T-cell (primary cell): ENCODE measurements at places on chromosomes 2 and 18. TPM values are rescaled to one million over a fixed set of nuclear protein-coding genes. Genes with fewer than 3 reads are reported as not detected.

Gene ERBB4
- not detected for total RNA-seq

GRCh38 chr2:130846686-130847375 is 10.1 kb downstream of the ARHGEF4 start:
- no peak for DNase-seq

Gene LRRTM4
- total RNA-seq, result not detected

DNA sequence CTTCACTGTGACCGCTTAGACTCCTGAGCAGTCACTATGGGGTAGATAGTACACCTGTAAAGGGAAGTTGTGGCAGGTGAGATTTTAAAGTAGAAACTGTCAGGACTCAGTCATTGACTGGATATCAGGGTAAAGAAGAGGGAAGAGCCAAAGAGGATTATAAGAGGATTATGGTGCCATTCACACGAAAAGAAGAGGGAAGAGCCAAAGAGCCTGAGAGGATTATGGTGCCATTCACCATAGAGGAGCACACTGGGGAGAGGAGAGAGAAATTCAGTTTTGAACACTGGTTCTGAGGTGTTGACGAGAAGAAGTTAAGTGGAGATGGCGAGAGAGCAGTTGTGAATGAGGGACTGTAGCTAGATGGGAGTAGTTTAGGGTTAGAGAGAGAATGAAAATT is 16.9 kb upstream of the KCNJ13 start:
- no peak for DNase-seq

DNA sequence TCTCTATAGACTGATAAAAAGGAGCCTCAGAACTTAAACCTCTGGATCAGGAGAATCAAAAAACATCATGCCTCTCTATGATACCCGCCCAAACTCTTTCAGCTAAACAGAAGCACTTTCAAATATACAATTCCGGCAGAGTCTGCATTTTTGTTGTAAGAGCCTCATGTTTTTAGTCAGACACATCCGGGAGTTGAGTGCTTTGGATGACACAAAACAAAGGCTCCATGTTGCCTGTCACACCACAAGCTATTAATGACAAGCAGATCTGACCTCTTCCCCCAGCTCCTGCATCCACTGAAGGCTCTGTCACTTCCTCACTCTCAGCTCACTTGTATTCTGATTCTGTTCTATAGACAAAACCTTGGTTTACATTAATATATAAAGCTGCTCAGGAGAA is 33.2 kb downstream of the SLC38A11 start:
- DNase-seq, result no peak

- DNase-seq, result no peak
These were observed 20.4 kb downstream of the IFIH1 start for GRCh38 chr2:162297925-162298552.

GRCh38 chr2:219404291-219404910 is 13.8 kb upstream of the DES start:
- DNase-seq, result no peak

Gene SERPINB13
- total RNA-seq, result not detected

Gene GATA6
- 0.13 TPM for total RNA-seq

DNA sequence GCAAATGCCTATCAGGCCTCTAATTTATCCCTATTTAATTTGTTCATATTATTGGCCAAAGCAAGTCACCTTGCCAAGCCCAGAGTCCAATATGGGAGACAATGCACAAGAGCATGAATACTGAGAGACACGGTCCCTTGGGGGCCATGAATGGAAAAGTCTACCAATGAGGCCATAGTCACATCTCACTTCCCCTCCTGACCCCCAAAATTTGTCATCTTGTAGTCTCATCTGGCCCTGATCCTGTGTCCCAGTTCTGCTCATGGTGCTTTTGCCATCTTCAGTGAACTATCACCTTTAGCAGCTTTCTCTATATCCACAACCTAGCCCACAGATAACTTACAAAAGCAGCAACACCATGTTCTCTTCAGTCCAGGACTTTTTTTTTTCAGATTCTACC is 302.7 kb upstream of the MGAT5 start:
- no peak for DNase-seq

DNA sequence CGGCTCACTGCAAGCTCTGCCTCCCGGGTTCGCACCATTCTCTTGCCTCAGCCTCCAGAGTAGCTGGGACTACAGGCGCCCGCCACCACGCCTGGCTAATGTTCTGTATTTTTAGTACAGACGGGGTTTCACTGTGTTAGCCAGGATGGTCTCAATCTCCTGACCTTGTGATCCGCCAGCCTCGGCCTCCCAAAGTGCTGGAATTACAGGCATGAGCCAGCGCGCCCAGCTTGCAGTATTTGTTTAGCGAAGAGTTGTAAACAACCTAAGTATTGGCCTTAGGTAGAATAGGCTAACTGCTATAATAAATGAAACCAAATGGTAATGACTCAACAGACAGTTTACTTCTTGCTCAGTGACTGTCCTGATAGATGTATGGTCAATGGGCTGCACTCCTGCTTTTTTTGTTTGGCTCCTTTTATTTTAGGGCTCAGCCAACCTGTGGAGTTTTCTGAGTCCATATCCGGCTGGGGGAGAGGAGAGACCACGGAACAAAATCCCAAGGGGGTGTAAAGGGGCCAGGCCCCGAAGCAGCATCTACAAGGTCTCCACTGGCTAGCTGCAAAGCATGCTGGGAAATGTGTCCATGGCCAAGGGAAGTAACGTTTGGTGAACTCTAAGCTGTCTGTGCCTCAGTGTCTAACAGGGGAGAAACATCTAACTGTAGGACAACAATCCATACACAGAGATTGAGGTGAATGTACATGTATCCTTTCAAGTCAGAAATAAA is 841.0 kb upstream of the ID2 start:
- no peak for DNase-seq

Gene MTLN
- total RNA-seq, result 20.0 TPM

- DNase-seq, result no peak
These were observed 20.0 kb downstream of the ME2 start for GRCh38 chr18:50898919-50899318.

GRCh38 chr2:238775591-238775990 is 72.3 kb upstream of the TWIST2 start:
- DNase-seq, result no peak

Gene SPP2
- total RNA-seq, result not detected

Gene NEDD4L
- 4.4 TPM for total RNA-seq

Gene ADD2
- 7.5 TPM for total RNA-seq

- no peak for DNase-seq
These were observed 26.5 kb downstream of the STEAP3 start for GRCh38 chr2:119249855-119250717.

DNA sequence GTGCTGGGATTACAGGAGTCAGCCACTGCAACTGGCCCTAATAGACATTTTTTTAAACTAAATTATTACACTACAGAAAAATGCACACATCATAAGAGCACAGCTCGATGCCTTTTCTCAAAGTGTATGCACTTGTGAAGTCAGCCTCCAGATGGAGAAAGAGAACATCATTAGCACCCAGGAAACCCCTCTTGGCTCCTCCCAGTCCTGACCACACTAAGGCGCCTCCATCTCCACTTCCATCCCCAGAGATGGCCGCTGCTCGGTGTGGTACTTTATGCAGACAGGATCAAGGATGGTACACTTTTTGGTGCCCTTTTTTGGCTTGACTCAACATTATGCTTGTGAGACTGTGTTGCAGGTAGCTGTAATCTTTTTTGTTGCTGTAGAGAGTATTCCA is 34.8 kb downstream of the RRM2 start:
- DNase-seq, result no peak

DNA sequence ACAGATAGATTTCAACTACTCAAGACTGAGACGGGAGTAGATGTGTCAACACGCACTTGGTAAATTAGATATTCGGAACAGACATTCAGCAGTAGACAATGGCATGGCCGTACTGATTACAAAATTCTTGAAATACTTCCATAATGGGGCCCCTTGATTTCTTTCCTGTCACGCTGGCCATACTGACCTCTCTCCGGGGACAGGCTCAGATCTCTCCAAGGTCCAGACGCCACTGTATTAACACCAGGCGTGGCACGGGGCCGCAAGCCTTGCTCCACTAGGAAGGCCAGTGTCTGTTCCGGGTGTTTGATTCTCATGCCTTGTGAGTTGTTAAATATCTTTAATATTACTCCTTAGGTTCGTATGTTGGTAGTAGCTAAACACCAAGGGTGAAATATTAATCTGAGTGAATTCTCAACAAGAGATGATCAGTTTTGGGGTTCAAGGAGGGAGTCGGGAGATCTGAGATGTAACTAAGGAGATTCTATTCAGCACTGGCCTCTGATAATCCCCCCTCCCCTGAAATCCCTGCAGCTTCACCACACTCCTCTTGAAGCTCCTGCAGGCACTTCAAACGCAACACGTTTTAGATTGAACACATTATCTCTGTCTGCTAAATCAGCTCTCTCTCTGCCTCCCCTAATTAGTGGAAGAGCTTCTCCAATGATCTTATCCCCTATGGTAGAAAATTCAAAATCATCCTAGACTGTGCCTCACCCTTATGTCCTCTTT is 2.2 kb upstream of the EHD3 start:
- no peak for DNase-seq

- no peak for DNase-seq
These were observed 103.0 kb downstream of the TRIB2 start for GRCh38 chr2:12819721-12820120.

DNA sequence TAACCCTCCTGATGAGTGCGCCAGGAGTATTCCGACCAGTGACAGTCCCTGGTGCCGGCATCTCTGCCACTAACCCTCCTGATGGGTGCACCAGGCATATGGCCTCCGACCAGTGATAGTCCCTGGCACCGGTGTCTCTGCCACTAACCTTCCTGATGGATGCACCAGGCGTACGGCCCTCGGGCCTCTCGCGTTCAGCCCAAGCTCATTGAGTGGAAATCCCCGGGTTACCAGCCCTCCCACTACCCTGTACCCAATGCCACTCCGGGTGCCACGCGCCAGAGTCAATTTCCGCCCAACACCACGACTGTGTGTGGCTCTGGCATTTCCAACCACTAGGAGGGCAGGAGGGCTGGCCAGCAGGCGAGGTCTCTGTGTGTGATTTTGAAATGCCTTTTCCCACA is 11.7 kb upstream of the GPC1 start:
- DNase-seq, result no peak

DNA sequence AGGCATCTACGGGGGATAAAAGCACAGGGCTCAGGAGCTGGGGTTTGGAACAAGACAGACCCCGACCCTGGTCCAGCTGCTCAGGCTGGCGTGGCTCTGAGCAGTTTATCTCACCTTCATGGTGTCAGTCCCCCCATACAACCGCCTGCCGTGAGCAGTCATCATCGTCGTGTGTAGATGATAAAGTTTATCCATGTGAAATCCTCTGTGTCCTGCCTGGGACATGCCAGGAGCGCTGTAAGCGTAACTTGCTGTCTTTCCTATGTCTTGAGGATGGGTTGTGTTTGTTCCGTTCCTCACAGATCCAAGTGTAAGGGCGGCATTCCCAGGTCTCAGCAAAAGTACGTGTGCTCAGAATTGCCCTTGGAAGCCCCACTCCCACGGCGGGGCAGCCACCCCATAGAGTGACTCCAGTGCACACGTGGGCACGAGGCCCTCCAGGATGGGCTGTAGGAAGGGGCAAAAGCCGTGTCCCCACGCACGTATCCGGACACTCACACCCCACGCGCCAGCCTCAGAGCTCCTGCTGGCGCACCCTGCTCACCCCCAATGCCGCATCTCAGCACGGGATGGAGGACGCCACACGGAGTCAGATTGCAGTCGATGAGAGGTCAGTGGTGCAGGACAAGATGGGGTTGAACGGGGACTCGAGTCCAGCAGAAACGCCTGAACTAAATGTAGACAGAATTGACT is 50.9 kb downstream of the ADI1 start:
- DNase-seq, result no peak

DNA sequence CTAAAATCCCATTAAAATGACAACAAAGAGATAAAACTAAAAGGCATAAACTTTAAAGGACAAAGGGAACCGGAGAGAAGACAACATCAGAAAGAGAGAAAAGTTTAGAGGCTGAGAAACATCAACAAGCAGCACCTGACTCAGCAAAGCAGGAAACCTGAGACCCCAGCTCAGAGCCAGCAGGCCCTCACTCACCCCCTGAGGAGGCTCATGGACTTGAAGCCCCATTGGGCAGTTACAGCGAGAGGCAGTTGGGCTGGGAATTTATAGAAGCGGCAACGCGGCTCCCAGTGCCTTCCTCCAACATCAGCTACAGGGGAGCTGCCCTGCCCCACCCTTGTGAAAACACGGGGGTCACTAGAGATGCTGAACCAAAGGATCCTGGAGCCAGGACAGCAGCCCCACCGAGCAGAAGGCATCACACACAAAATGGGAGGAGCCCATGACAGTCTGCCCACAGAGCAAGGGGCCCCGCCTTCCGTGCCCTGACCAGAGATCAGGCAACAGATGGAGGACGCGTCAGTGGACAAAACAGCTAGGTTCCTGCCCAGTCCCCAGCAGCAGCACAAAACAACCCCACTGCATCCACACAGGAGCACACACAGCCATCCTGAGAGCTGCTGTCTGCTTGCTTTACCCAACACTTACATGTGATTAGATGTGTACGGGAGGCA is 52.7 kb downstream of the CMPK2 start:
- DNase-seq, result no peak

Gene CD207
- total RNA-seq, result not detected

- no peak for DNase-seq
These were observed 36.9 kb downstream of the ST8SIA3 start for GRCh38 chr18:57389271-57389670.

Gene SPATA3
- total RNA-seq, result not detected

Gene STPG4
- not detected for total RNA-seq

DNA sequence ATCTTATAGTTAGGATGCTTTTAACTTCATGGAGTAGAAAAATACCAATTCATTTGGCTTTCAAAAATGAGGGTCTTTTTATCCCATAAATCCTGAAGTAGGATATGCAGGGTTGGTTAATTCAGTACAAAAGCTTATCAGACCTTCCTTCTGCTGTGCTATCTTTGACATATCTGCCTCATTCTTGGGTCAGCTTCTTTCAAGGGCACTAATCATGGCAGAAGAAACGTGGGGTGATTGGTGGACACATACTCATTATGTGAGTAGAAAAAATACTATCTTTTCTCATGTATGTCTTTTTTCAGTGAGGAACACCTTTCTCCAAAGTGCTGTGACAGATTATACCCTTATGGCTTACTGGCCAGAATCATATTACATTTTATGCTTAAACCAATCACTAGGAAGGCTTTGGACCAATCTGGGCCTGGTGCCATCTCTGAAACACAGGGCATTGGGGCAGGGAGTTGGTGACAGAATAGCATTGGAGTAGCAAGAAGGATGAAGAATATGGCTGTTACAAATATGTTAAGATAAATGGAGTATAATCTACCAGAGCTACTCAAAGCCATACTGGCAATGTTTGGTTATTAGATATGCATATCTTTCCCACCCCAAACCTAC is 10.1 kb downstream of the UGP2 start:
- no peak for DNase-seq

GRCh38 chr2:173264603-173265366 is 89.9 kb upstream of the CDCA7 start:
- no peak for DNase-seq

GRCh38 chr2:38176619-38177021 is 100.7 kb upstream of the CYP1B1 start:
- no peak for DNase-seq

- no peak for DNase-seq
These were observed 87.4 kb upstream of the HK2 start for GRCh38 chr2:74746480-74746879.

Gene CDCA7
- 5.6 TPM for total RNA-seq
